GM18507 (cell line): ENCODE measurements at places on chromosomes 5 and 9.

DNA sequence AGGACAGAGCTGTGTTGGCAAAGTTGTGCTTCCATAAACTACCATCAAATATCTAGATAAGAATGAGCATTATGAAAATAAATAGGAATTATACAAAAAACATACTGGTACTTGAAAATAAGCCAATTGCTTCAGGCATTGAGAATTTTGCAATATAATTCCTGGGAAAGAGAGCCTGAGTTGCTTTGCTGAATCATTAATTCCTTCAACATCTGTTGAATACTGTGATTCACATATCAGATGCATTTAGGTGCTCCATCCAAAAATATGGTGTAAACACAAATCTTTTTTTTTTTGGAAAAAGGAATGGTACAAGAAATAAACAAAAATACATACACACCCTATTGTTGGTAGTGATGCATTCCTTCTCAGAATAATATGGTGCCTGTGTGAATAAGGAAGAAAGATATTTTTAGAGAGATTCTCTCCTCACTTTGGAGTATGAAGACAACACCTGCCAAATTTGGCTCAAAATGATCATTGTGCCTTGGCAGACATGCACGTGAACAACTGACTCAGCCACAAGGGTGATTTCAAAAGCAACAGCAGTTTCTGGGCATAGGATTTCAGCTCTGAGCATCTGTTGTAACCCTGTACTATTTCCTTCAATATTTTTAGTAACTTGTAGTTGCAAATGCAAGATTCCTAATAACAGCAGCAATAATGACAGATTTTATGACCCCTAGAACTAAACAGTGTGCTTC lies 96.7 kb downstream of the CAVIN4 start:
- DNase-seq: no peak

DNA sequence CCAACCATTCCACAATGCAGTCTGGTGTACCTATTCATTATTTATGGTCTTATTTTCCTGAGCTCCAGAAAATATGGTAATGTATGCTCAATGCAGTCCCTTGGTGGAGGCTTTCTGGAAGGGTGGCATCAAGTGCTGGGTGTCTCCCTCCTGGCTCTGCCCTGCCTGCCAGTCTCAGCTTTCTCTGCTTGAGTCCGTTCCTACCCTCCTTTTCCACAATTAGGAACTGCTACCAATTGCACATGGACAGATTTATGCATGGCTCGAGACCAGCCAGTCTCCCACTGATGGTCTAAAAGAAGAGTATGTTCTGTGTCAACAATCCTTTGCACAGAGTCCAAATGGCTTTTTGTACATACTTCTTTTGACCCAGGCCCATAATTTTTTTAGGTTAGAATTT lies 189.8 kb downstream of the TLE1 start:
- DNase-seq: no peak

GRCh38 chr9:121160025-121160424 lies 41.6 kb downstream of the RAB14 start:
- DNase-seq: no peak

DNA sequence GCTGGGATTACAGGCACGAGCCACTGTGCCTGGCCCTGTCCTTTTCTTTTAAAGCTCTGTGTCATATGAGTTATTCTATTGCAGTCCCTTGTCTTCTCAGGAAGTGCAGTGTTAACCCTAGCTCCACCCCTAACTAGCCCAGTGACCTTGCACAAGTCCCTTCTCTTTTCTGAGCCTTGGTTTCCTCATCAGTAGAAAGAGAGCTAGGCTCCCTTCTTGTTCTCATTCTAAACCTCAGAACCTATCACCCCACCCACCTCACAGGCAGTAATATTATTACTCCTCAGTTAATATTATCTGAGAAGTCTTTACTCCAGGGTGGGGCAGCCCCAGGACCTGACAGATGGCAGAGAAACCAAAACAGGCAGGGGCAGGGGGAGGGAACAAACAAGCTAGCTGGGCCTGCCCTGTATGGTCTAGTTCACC lies 7.2 kb downstream of the CYFIP2 start:
- no peak for DNase-seq

DNA sequence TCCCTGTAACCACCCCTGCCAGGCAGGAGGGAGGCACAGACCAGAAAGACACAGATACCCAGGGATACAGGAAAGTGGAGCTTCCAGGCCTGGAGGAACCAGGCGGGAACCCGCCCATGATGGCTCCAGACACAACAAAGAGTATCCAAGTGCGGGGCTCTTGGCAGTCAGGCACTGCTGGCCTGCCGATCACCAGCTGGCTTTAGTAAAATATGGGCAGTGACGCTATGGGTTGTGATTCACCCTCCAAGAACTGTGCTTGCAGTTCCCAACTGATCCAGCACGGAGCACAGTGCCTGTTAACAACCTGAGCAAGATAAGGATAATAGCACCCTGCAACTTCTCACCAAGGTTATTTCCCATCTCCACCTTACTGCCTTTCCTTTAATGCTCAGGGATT lies 463.3 kb downstream of the IRX1 start:
- DNase-seq: no peak

GRCh38 chr5:176891331-176891958 lies 7.7 kb downstream of the HK3 start:
- DNase-seq: no peak

DNA sequence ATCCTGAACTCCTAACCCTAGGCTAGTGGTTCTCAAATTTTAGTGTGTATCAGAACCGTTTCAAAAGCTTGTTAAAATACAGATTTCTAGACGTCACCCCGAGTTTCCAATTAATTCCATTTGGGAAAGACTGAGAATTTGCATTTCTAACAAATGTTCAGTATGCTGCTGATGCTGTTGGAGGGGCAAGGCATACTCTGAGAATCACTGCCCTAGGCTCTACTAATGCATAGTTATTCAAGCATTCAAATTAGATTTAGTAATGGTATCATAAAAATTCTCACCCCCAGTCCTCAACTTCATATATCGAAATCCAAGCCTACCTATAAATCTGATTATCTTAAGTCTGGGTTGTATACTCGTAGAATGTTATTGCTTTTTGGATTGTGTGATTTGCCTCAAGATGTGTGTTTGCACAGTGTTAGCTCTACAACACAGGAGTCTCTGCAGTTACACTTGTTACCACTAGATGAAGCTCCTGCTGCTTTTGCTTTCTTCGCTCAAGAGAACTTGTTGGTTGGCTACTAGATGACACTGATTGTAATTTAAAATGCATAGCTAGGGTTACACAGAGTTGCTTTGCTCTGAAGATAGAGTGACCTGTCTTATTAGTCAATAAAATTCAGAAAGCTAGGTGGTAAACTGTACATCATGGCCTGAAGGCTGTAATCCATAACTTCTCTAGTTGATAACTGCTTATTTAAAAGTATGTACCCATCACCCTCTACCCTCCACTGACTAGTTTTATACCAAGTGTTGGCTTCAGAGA lies 7.5 kb upstream of the ERAP2 start:
- DNase-seq: peak; percentile 36

DNA sequence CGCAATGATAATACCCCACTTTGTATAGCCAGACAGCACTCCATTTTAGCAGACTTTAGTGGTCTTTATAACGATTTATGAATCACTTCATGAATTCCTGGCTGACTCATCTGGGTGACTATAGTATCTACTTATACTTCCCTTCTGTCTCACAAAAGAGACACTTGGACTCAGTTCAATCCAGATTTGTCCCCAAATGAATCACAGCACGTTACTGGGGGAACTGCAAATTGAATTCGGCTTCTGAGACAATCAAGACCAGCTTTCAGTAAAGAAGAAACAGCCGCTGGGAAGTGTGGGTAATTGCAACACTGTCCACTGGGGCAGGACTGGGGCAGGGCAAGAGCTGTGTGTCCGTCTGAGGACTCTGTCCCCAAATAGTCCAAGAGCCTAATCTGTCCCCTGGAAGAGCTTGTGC lies 337.3 kb upstream of the RFX3 start:
- DNase-seq: no peak

DNA sequence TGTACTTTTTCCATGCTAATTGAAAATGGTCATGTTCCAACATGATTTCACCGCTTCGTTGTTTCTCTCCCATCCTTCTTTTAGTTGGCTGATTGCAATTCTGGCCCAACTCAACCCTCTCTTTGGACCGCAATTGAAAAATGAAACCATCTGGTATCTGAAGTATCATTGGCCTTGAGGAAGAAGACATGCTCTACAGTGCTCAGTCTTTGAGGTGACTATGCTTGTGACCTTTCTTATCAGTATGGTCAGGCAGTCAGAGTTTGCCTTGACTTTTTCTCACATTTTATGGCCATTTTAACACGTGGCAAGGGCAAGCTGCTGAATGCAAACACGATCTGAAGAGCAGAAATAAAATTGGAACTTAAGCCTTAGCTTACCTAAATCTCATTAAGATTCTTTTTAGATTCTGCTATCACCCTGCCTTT lies 36.0 kb upstream of the CREBRF start:
- no peak for DNase-seq

GRCh38 chr5:140093866-140094265 lies 20.0 kb upstream of the PURA start:
- no peak for DNase-seq

- no peak for DNase-seq
Observed at GRCh38 chr9:108182950-108183381, 672.8 kb downstream of the ACTL7B start.

GRCh38 chr5:162769019-162769418 lies 668.4 kb upstream of the CCNG1 start:
- no peak for DNase-seq

- DNase-seq: no peak
Observed at GRCh38 chr5:10329446-10329819, 21.7 kb upstream of the CMBL start.

DNA sequence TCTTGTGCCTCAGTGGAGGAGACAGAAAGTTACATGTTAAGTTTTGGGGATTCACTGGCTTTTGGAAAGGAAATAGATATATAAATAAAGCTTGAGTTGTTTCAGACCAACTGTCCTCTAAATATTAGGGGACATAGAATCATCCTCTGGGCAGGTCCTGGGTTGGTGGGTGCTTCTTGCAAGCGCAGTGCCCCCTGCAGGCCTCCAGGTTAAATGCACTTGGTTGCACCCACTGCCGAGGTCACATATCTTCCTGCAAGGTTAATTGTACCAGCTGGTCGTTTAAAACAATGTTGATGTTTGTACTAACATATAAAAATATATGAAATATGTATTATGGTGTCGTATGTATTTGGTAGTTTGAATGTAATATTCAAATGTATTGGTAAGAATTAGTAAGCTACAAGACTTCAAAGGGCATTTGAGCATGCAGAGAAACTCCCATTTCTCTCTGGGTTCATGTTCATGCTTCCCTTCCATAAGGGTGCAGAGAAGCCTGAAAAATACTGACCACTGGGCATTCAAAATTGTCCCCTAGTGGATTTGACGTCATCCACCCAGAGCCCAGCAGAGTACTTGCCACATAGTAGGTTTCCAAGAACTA lies 87.0 kb downstream of the ZNF618 start:
- DNase-seq: no peak

DNA sequence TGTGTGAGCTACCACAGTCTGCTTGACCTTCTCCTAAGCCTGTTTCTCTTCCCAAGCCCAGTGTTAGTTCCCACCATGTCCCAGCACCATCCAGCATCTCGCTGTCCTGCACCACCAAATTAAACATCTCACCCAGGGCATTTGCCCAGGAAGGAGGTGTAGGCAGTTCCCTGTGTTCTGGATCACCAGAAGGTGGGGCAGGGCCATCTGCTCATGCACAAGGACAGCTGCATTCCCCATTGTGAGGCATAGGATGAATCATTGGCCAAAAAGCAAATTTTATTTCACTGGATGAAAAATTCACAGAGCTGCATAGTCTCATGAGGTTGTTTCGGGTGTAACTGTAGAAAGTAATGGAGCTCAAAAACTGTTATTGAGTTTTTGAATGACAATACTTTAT lies 89.5 kb upstream of the GRIA1 start:
- DNase-seq: no peak

GRCh38 chr5:166073901-166074581 lies 2217.4 kb upstream of the WWC1 start:
- DNase-seq: no peak

DNA sequence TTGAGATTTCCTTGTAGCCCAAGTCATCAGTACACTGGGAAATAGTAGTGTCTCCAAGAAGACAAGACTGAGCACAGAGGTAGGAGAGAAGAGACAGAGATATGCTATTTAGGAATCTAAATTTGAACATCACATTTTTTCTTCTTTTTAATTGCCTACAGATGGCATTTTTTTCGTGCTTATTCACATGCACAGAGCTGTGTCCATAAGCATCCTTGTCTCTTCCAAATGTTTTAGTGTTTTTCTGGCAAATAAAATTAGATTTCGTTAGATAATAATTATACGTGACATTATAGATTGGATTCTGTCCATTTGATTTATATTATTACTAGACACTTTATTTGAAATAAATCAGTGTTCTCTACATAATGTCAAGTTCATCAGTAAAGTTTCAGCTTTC lies 80.9 kb downstream of the PRR16 start:
- no peak for DNase-seq

DNA sequence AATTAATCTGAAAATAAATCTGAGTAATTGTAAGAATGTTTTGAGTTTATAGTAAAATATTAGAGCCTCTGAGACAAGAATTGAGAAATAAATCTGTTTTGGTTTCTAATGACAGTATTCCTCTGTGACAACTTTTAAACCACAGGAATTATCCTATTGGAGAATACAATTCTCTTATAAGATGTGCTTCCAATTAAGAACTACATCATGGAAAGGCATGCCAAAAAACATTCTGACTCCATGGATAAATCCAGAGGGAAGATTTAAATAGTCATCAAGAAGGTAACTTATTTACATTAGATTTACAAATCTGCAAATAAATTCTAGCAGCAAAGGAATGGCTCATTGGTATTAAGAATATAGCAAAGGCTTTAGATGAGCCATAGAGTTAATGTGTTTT lies 178.3 kb upstream of the ACOT12 start:
- DNase-seq: no peak

- DNase-seq: no peak
Observed at GRCh38 chr5:176724472-176724871, 77.2 kb downstream of the TSPAN17 start.

DNA sequence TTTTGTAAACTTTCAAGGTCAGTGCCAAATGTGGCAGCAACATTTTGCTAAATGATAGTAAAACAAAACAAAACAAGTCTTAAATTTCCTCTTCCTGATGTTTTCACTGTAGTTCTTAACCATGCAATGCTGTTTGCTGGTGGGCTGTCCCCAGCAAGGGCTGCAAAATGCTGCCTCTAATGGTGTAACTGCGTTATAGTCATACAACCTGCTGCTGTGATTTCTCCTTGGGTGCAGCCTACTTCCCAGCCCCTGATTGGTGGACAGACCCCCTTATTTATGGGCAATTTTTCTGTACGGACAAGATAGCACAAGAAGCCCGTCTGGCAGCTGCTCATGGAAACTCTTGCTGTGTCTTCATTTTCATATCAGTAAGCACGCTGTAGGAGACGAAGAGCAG lies 26.6 kb upstream of the PIP5K1B start:
- DNase-seq: no peak

GRCh38 chr9:136141682-136142413 lies 23.2 kb upstream of the TMEM250 start:
- no peak for DNase-seq
